ENCODE measurements at places on chromosomes 7 and 10.

DNA sequence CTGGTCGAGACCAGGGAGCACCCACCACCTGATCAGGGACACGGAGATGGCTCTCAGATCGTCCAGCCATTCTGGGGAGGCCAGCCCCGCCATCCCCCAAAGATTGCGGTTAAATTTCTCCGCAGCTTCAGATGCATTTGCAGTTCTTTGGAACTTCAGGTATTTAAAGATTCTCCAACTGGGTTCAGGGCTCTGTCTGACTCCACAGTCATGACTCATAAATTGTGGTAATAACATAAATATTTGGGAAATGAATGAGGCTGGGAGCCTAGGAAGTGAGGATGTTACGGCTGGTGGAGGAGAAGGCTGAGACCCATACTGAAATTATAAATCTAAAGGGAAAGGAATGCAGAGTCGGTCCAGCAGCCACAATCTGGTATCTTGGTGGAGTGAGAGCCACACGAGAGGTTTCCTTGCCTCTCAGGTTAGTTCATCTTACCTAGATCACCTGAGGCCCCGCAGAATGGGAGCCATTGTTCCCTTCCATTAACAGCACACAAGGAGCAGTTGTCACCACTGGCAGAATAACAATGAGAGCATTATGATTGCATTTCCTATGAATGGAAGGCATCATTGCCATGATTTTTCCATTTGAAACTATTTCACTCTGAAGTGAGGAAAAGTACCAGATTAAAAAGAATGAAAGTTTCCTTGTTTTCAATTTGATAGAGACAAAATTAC is 26.7 kb upstream of the DNAJB6 start:
- peak; percentile 35 for DNase-seq

GRCh38 chr10:79340646-79341244 is 6.5 kb upstream of the PPIF start:
- no peak for DNase-seq

GRCh38 chr10:80552151-80552646 is 14.5 kb downstream of the SH2D4B start:
- DNase-seq: no peak

DNA sequence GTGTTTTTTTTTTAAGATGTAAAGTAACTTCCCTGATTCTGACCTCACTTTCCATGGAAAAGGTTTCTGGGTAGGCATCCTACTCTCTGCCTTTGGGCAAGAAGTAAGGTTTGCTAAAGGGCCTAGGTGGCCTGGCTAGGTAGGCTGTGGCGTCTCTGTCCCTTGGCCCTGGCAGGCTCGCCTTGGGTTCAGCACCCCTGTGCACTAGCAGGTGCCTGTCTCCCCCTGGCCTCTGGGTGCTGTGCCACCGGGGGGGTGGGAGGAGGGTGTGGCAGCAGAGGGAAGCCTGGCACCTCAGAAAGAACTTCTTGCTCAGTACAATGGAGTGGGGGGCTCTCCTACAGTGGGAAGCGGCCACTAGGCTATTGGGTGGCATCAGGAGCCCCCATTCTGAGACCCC is 14.0 kb downstream of the TECPR1 start:
- DNase-seq: no peak
